ENCODE measurements at places on chromosomes 6 and 20.

GRCh38 chr6:137258170-137258569 lies 39.0 kb upstream of the IFNGR1 start:
- DNase-seq = no peak

DNA sequence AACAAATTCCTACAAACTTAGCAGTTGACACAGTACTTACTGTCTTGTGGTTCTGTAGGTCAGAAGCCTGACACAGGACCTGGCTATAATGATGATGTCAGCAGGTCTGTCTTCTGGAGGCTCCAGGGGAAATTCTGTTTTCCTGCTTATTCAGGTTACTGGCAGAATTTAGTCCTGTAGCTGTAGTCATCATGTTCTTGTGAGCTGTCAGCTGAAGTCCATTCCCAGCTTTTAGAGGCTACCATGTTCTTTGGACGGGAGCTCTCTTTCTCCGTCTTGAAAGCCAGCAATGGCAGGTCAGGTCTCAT lies 99.2 kb downstream of the HIVEP1 start:
- DNase-seq = no peak

DNA sequence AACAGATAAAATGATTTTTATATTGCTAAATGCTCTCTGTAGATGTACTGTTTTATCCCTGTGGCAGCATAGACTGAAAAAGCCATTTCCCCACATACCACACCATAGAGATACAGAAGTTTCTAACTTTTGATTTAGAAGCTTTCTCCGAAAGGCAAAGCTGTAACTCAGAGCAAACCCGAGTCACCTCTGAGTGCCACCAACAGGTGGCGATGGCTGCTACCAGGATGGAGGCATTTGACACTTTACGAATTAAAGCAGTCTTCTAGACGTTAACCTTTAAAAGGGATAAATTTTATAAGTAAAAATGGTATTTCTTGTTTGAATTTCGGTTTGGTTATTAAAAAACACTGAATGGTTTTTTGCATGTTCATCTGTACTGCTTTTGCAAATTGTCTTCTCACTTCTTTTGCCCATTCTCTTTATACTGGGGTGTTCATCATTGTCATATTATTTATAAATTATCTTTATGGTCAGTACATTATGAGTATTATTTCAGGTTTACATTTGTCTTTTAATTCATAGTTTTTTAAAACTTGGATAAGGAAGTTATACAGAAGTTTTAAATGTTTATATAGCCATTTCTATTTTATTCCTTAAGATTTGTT lies 201.0 kb upstream of the CEP162 start:
- no peak for DNase-seq

DNA sequence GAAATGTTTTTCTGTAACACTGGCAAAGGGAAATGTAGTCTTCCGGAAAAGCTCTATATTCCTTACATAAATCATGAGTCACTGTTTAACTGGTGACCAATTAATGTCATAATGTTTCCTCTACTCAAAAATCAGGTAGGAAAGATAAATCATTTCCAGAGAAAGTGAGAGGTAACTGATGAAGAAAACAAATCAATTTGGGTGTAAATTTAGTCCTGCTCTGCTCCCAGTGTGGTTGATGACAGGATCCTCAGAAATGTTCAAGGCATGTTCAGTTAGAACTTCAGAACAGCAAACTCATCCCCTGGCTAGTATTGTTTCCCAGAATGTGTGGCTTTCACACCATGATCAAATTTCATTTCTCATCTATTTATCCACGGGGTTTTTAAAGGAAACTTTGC lies 38.8 kb upstream of the SPACA1 start:
- no peak for DNase-seq

DNA sequence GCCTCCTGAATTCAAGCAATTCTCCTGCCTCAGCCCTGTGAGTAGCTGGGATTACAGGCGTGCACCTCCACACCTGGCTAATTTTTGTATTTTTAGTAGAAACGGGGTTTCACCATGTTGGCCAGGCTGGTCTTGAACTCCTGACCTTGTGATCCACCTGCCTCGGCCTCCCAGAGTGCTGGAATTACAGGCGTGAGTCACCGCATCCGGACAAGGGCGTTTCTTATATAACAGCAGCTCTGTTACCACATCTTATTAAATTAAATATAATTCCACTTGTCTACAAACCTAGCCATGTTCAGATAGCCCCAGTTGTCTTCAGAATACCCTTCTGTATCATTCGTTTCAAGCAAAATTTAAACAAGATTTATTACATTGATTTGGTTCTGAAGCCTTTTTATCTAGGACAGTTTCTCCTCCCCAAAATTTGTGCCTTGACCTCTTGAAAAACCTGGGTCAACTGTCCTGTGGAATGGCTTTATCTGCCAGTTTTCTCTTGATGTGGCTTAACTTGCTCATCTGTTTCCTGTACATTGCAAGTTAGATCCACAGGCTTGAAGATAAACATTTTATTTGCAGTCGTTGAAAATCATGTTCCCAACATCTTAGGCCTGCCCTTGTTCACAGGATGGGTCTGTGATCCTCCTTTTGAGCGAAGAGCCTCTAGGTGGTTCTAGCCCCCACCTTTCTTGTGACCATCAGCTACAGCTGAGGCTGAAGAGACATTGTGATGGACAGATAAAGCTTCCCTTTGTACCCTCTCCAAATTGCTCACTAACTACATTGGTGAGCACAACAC lies 132.2 kb downstream of the ARID1B start:
- no peak for DNase-seq

DNA sequence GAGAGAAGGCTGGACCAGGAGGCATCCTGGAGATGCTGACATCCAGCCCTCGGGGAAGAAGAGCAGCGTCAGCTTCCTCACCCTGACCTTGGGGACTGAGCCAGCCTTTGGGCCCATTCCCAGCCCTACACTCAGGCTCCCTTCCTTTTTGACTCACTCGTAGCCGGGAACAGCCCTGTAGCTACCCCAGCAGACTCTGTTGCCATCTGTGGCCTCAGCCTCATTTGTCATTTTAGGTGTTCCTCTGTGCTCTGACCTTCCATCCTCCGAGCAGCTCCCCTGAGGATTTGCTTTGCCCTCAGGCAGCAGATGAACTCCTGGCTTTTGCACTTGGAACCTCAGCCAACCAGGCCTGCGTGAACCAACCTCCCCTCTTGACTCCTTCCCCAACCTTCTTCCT lies 67.5 kb downstream of the ELOVL2 start:
- DNase-seq = no peak

DNA sequence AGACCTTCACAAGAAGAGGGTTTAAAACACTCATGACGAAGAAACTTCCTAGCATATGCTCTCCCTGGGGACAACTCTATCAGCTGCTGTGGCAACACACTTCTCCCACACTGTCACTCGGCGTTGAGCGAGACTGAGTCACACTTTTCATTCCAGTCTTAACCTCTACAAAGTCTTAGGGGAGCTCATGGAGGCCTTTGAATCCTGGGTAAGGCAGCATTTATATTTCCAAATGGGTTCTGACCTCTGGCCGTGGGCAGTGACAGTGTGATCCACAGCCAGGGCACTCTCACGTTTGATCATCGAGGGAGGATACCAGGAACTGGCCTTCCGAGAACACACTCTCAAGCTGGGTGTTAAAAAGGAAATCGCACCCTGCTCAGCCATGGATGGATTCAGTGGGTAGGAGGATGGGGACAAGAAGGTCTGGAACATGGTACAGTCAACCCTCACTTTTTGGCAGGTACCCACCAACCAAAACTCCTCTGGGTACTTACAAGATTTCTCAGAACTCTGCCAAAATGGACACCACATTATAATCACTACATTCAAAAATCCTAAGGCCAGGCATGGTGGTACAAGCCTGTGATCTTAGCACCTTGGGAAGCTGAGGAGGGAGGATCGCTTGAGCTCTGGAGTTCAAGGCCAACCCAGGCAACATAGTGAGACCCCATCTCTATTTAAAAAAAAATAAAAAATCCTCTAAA lies 19.6 kb downstream of the RRBP1 start:
- DNase-seq = no peak

- DNase-seq = peak; percentile 57
Observed at GRCh38 chr6:168007592-168008338, 10.3 kb downstream of the KIF25 start.

- no peak for DNase-seq
Observed at GRCh38 chr20:39290575-39290974, 328.4 kb downstream of the DHX35 start.
